ENCODE measurements at places on chromosomes 1 and 21.

- no peak for DNase-seq
These were observed 16.3 kb downstream of the VPS45 start for GRCh38 chr1:150083907-150084306.

DNA sequence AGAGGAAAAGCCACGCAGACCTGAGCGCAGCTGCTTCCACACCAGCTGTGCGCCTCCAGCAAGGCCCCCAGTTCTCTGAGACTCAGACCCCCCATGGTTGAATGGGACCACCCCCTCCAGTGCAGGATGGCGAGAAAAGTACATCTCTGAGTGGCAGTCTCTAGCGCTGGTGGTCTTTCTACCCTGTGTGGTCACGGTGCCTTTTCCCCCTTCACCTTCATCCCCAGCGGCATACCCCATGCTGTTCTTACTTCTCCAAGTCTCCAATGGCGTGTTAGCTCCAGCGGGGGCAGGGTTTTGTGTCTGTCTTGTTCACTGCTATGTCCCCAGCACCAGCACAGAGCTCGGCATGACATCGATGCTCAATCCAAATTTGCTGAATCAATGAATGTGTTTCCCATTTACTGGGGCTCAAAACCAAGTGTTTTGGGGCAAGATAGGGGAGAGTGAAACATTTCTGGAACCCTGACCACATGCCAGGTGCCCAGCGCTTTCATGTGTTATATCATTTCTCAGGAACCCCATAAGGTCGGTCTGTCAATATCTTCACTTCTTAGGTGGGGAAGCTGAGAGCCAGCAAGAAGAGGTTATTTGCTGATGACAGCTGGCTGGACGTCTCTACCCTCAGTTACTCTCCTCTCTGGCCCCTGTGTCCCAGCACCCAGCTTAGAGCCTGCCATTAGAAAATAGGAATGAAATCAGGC, 959 bp upstream of the SDC3 start:
- no peak for DNase-seq

- no peak for DNase-seq
These were observed 7.2 kb upstream of the PRDM15 start for GRCh38 chr21:41886328-41886727.

DNA sequence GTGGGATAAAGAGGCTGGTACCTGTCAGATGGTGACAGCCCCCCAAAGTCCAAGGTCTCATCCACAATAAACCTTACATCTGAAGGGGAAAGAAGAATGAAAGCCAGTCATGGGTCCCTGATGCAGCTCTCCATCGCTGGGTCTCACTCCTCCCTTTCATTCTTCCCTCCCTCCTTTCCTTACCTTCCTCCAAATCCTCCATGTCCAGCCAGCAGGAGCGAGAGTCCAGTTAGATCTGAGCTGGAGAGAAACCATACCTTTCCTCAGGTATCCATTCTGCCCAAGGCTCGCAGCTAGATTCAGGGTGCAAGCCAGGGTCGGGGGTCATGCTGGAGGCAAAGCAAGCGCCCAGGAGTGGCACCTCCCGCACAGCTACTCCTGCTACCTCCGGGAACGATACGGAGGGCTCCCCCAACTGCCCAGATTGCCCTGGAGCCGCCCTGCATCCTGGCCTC, 421 bp downstream of the PSRC1 start:
- no peak for DNase-seq

DNA sequence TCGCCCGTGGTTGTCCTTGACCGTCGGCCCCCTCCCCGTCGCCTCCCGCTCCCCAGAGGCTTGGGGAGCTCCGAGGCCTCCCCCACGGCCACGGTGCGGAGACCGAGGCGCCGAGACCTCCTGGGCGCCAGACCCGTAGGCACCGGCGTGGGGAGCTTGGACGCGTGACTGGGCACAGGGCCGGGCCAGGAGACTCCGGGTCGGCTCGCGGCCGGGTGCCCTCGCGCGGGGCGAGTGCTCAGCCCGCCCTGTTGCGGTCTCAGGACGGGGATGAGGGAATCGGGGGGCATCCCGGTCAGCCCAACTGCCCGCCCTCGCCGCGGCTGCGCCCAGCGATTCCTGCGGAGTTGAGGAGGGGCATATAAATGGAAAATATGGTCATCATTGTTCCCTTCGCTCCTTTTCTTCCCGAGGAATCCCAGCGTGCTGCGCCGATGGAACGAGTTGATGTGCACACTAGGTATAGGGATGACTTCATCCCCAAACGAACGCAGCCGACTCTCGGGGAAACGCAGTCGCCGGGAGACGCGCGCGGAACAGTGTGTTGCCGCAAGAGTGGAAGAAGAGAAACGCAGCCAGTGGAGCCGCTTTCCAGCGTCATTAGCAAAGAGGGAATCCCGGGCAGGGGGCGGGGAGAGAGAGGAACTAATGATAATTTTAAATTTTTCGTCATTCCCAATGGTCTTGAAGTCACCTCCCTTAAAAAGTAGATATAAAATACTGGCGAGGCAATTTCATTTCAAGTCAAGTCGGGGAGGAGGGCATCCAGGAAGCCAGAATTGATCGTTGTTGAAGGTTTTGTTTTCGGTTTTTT, 747 bp upstream of the ENAH start:
- no peak for DNase-seq

GRCh38 chr1:24045771-24046170, 65.6 kb upstream of the SRSF10 start:
- no peak for DNase-seq
